Pons (tissue), 1 donor: ENCODE measurements at places on chromosomes 7 and 10.

- DNase-seq = no peak
These were observed 105.7 kb downstream of the SVOPL start for GRCh38 chr7:138595454-138595853.

- peak; percentile 89 for DNase-seq
These were observed 43.2 kb downstream of the CCNY start for GRCh38 chr10:35379226-35380137.

- no peak for DNase-seq
These were observed 142.6 kb downstream of the RNLS start for GRCh38 chr10:88440541-88440940.

DNA sequence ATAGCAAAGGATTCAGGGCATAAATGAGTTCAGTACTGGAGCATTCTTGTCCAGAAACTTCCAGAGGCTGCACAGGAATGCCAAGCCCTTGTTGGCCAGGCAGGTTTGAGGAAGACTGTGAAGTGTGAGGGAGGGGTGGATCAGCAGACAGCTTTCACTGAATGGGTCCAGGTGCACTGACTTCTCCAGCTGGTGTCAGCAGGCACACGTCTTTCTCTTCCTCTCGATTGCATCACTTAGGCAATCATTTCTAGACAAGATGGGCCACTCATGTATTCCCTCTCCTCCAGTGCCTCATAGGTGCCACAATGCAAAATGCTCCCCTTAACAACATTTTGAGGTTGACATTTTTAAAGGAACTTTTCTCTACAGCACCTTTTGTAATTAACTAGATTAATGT is 15.6 kb upstream of the PLEKHS1 start:
- no peak for DNase-seq

DNA sequence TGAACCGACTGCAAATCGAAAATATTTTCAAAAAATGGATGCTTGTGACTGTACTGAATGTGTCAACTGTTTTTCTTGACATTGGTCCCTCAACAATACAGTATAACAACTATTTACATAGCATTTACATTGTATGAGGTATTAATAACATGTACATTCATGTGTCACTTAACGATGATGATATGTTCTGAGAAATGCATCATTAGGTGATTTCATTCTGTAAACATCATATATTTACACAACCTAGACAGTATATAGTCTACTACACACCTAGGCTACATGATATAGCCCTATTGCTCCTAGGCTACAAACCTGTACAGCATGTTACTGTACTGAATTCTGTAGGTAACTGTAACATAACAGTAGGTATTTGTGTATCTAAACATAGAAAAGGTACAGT is 39.7 kb downstream of the SIRT1 start:
- no peak for DNase-seq

DNA sequence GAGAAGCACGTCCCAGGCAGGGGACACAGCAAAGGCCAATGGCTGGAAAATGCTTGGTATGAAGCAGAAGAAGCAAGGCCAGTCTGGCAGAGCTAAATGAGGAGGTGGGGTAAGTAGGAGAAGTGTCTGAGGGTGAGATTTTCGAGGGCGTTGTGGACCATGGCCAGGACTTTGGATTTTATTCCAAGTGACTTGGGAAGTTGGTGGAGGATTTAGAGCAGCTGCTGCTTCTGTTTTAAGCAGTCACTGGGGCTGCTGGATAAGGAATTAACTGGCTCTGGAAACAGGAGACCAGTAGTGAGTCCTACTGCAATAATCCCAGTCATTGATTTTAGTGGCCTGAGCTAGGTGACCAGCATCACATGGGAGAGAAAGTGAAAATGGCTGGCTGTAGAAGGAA is 67.6 kb upstream of the GSDME start:
- DNase-seq = no peak

- DNase-seq = peak; percentile 79
These were observed 79.0 kb upstream of the LSM8 start for GRCh38 chr7:118104812-118105441.

- DNase-seq = no peak
These were observed 258.9 kb upstream of the NPY start for GRCh38 chr7:24025094-24025493.

GRCh38 chr7:116862951-116863670 is 724 bp downstream of the CAPZA2 start:
- DNase-seq = peak; percentile 52

DNA sequence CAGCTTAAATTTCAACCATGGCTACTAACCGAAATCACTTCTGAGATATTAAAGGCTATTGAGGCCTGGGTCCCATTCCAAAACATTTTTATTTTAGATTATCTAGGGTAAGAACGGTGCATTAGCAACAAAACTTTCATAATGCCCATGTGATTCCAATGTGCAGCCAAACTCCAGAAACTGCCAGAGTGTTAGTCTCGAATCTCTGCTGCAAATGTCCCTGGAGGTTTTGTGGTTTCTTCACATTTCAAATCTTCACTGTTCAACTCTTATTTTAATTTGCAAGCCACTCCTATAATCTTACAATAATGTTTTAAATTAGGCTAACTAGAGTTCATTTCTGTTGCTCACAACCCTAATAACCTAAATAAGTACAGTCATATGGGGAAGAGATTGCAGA is 357.0 kb downstream of the PHF14 start:
- DNase-seq = no peak

DNA sequence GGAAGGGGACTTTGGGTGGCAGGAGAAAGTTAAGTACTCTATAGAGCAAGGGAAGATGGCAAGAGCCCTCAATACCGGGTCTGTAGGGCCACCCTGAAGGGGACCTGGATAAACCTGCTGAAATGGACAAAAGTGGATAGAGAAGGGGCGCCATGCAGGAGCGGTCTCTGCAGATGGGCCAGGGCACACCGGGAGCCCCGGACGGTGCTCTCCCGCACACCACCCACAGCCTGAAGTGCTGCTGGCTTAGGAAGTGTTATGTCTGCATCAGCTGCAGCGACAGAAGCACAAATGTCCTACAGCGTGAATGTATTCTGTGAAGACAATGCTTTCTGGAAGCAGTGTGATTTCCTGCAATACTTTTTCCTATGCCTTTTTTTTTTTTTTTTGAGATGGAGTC is 37.7 kb downstream of the BRI3 start:
- no peak for DNase-seq

DNA sequence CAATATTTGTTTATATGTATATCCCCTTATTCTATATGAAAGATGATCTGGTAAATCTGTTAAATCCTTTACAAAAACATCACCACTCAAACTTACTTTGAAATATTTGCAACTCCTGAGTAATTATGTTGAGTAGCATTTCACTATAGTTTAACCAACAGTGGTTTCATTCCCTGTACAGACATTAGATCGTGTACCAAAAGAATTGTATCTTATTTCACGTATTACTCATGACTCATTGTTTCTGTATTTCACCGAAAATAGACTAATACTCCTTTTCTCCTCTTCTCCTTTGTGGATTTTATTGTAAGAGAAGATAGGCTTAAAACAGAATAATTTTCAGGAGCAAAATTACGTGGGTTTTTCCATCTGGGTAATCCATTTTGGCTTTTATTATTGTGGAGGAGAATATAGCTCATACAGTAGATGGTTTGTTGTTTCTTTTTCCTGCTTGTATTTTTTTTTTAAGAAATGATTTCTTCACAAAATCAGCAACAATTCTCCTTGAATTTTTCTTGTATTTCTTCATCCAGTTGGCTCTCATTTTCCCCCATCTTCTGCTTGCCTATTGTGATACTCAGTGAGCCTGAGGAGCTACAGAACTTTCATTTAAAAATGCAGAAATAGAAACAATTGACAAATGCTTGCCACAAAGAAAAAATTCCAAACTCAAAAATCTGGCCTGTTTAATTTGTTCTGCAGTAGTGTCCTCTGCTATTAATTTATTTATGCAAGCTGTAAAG is 90.6 kb upstream of the OIT3 start:
- DNase-seq = no peak

GRCh38 chr7:12103948-12104347 is 107.1 kb upstream of the TMEM106B start:
- DNase-seq = no peak

GRCh38 chr7:55336540-55336939 is 28.6 kb upstream of the LANCL2 start:
- no peak for DNase-seq

DNA sequence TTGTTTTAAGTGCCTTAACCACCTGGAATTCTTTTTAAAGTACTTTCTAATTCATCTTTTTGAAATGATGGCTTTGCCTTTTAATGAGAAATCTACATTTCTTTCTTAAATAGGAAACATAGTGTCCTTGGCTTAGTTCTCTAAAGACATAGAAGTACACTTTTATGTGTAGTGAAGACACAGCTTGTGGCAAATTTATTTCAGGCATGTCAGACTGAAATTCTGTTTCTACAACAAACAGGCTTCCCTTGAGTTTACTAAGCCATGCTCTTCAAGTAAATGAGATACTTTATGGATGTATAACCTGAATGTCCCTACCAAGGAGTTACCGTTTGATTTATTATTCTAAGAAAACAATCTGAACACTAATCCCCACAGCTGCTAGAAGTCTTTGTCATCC is 136.9 kb upstream of the MAGI2 start:
- no peak for DNase-seq

DNA sequence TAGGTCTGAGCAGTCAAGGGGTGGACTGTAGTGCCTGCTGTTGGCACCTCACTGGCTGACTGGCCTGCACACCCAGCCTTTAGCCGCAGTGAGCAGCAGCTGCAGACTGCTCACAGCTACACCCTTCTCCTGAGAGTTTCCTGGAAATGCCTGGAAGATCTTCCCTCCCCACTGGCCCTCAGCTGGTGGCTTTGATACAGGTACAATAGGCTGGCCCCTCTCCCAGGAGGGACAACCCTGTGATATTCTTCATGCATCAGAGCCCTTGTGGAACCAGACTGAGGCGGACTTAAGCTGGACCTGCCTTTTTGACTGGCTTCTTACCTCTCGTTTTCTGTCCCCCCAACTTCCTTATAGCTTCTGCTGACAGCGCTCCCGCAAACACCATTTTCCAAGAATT is 6.4 kb downstream of the GCK start:
- DNase-seq = no peak

- DNase-seq = no peak
These were observed 67.9 kb downstream of the ADD3 start for GRCh38 chr10:110075686-110076085.

GRCh38 chr7:12564996-12565764 is 5.3 kb upstream of the SCIN start:
- DNase-seq = no peak

- DNase-seq = no peak
These were observed 164.0 kb downstream of the FANK1 start for GRCh38 chr10:126060261-126060931.

DNA sequence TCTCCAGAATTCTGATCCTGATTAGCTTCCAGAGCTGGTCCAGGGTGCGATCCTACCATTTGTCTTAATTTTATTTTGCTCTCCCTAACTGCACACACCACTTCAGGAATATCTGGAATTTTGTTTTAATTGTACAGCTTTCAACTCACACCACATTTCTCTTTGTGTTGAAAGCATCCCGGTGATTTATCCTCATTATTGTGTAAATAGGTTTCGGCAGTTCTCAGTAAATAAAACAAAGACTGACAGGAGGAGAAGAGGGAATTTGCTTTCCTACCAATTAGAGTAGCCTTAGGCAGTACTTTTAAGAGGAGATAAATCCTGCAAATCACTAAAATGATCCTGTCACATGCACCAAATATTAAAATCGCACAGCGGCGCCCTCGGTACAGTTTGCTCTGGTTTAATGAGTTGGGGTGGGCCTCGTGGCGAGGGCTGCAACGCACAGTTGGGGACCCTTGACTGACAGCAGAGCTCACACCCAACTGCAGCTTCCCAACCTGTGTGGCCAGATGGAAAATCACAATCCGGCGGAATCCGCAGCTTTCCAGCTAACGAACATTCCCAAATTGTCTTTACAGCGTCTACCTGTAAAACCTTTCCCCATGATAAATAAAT is 62.6 kb downstream of the EBF3 start:
- no peak for DNase-seq

GRCh38 chr7:140230861-140231770 is 54.3 kb upstream of the KDM7A start:
- DNase-seq = no peak

DNA sequence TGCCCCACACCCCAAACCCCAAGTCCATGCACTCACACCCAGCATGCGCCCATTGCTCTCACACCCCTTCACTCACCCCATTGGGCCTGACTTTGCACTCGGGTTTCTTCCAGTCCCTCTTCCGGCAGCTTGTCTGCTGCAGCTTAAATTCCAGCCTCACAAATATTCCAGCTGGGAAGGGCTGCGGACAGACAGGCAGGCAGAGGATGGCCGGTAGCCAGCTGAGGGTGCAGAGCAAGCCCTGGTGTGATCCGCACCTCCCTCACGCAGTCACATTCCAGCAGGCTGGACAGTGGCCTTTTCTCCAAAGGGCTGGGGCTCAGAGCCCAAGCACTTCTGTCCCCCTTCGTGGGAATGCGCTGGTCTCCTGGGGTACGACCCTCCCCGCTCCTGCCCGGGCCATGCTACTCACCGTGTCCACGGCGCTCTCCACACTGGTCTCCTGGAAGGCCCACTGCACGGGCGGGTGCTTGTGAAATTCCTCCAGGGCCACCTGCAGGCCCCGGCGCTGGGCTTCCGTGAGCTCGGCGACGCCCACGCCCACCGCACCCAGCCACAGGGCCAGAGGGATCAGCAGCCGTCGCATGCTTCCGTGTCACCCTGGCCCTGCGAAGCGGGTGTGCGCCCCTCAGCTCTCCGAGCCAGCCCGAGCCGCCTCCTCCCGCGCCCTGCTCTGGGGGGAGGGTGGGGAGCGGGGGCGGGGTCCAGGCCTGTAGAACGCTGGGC is 1.2 kb downstream of the RARRES2 start:
- no peak for DNase-seq

DNA sequence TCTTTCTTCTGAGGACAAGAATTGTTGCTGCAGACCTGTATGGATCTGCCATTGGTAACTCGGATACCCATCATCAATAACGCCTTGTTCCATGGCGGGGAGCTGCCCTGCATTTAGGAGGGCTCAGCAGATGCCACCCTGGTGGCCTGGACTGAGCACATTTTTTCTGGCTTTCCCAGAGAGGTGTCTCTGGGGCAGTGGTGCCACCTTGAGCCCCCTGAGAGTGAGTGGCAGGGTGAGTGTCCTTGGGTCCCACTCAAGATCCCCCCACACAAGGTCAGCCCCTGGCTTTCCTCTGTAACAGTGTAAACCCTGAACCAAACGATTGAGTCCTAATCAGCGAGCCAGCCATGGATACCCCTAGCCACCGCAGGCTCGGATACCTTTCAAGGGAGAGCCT is 258.6 kb downstream of the GLRX3 start:
- DNase-seq = no peak

DNA sequence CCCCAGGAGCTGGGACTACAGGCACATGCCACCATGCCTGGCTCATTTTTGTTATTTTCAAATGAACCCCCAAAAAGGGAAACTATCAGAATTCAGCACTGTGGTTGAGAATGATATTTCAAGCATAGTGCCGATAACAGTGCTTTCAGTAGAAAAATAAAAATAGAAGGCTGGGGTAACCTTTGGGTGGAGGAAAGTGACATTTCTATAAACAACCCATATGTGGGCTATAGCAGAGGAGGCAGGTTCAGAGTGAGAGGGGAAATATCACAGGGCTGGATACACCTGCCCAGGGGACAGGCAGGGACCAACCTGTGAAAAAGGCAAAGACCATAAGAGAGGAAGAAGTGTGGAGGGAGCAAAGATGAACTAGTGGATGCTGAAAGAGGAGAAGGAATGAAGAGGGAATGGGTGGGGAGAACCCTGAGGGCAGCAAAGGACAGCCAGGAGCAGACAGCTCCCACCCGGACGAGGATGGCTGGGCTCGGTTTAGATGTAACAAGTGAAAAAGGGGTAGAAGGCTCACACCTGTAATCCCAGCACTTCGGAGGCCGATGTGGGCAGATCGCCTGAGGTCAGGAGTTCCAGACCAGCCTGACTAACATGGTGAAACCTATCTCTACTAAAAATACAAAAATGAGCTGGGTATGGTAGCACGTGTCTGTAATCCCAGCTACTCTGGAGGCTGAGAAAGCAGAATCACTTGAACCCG is 56.5 kb downstream of the MAP3K8 start:
- DNase-seq = no peak
